ENCODE measurements at places on chromosomes 1 and 21.

GRCh38 chr1:156154317-156154749, 948 bp downstream of the SEMA4A start:
- no peak for DNase-seq

DNA sequence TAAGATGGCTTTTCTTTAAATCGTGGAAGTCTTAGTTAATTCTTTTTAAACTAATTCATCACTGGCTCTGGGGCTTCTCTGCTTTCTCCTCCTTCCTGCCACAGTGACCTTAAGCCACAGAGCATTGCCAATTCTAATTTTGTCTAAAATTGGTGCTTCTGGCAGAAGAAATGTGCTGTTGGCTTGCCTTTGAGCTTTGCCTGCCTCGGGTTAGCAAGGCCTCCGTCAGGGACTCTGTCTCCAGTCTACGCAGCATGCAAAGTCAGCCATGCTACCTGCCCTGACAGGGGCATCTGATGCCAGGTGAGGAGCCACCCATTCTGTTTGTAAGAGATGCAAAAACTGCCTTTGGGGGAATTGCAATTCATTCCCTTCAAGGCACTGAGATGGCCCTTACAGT, 25.2 kb downstream of the CLDN14 start:
- no peak for DNase-seq

DNA sequence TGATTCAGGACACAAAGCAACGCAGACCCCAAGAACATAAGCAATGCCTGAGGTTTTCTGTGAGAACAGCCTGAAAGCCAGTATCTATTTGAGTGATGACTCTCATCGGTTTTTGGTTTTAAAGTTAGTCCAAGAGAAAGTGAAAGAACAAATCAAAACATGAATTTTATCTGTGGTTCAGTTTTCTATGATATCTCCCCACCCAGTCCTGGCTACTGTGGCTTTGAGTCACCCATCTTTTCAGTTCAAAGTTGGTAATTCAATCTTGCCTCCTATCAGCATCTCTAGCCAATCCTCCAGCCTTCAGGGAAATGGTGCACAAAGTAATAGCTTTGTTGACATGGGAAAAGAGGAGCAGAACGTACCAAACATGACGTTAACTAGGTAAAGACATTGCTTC, 40.5 kb upstream of the KRTAP19-8 start:
- DNase-seq: no peak

GRCh38 chr21:14487490-14488432, 58.4 kb downstream of the SAMSN1 start:
- DNase-seq: no peak

- no peak for DNase-seq
Observed at GRCh38 chr1:167631936-167632614, 2.0 kb downstream of the RCSD1 start.

DNA sequence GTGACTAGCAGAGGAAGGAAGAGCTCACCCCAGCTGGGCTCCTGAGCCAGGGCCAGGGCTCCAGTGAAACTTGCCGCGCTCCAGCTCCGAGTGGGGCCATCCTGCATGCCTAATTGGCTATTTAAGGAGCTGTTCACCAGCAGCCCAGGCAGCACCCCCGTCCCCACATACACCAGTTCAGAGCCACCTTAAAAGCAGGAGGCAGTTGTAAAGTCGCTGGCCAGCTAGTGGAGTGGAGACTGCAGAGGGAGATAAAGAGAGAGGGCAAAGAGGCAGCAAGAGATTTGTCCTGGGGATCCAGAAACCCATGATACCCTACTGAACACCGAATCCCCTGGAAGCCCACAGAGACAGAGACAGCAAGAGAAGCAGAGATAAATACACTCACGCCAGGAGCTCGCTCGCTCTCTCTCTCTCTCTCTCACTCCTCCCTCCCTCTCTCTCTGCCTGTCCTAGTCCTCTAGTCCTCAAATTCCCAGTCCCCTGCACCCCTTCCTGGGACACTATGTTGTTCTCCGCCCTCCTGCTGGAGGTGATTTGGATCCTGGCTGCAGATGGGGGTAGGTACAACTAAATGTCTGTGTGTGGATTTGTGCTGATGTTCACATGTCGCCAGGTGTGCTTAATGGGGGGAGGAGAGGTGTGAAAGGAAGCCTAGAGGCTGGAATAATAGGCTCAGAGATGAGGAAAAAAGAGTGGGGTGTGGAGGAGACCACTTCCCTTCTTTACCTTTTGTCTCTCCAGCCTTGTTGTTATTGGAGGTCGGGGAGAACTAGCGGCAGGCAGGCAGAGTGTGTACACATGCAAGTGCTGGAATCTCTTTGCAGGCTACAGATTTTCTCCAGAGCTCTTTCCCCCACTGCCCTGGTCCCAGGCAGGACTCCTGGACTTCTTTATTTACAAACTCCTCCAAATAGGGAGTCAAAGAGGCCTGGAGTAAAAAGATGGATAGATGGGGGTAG, at the start of gene CA14:
TSS of gene CA14 (plus strand) at position 151 of the 962 bp plus-strand sequence. CDS start at position 506, 355 bp downstream.
- DNase-seq: no peak

GRCh38 chr1:116916533-116917445, 7.1 kb downstream of the PTGFRN start:
- no peak for DNase-seq

GRCh38 chr1:226310245-226310540, 1.2 kb upstream of the LIN9 start:
- no peak for DNase-seq

DNA sequence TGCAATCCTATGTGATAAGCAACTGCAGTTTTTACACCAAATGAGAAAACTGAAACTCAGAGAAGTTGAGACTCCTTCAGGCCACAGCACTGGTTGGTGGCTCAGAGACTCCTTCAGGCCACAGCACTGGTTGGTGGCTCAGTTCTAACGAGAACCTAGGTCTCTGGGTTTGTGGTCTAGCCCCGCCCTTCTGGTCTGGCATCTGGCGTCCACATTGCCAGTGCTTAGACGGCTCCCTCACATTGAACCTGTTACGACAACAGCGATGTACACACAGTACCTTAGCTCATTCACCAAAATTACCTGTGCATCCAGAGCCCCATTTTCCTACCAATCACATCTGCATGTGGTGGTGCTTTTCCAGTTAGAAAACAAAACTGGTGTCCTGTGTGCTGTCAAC, 66.1 kb downstream of the NID1 start:
- no peak for DNase-seq

GRCh38 chr1:159441360-159441759, 1.8 kb downstream of the OR10J1 start:
- DNase-seq: no peak

DNA sequence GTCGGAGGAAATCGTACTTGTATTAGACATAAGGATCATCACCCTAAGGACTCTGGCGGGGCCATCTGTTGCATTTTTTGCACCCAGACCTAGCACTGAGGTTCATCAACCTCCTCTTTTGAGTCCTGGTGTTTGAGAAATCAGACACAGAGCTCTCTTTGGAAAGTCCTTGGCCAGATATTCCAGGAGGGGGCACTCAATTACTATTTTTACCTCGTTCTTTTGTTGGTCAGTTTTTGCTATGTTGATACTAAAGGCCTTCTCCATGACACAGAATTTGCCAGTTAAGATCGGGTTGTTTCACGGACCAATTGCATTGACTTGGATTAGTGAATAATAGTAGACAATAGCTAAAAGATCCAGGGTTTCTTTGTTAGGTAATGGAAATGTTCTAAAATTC, 711.2 kb downstream of the KCNT2 start:
- DNase-seq: no peak

DNA sequence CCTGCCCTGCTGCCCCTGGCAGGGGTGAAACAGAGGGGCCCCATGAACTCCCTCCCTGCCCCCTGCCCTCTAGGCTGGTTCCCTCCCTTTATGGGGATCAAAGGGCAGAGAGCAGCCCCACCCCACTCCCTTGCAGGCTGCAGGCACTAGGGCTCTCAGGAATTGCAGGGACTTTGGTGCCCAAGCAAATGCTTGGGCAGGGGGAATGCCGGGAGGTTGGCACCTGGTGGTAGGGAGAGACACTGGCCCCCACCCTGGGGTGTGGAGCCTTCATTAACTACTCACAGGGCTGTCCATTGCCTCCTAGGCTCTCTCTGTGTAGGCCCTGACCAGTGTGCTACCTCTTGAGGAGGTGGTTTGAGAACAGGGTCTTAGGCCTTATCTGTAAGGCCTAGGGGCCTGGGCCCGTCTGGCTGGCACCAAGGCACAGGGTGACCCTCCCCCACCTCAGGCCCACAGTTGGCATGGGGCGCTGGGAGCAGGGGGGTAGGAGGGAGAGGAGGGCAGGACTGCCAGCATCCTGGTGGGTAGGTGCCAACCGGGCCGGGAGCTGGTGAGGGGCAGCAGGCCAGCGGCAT, 4.7 kb downstream of the ZBTB7B start:
- no peak for DNase-seq
